ENCODE measurements at places on chromosomes 3 and 15.

- DNase-seq: no peak
Measured at GRCh38 chr15:82021992-82022391, 23.8 kb downstream of the MEX3B start.

DNA sequence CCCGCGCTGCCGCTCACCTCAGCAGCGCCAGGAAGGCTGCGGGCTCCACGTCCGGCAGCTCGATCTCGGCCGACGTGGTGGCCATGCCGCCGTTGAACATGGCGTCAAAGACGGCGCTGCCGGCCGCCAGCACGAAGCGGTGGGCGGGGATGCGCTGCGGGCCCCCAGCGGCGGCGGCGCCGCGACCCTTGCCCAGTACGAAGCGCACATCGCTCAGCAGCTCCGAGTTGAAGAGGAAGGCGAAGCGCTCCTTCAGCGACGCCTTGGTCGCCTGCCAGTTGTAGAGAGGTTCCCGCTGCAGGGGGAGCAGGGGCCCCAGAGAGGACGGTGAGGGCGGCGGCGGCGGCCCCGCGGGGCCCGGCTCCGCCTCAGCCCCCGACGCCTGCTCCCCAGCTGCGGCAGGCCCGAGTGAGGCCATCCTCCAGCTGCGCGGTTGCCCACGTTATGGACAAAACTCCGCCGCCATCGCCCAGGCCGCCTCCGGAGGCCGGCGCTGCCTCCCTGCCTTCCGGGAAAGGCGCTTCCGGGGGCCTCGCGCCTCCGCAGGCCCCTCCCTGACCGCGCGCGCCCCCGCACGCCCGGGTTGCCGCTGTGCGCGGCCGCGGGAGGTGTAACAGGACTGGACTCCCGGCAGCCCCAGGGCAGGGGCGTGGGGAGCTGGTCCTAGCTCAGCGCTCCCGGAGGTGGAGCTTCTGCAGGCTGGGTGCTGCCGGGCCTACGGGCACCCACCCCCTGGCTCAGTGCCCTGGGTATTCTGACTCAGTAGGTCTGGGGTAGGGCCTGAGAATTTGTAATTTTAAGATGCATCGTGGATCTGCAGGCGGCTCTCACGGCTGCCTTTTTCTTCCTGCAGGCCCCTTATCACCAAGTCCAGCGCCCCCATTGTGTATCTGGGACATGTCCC lies at the start of gene BTBD1:
BTBD1 (minus strand) TSS at position 519 of the 904 bp plus-strand sequence; CDS start at position 418, 101 bp downstream.
- peak; percentile 97 for DNase-seq

DNA sequence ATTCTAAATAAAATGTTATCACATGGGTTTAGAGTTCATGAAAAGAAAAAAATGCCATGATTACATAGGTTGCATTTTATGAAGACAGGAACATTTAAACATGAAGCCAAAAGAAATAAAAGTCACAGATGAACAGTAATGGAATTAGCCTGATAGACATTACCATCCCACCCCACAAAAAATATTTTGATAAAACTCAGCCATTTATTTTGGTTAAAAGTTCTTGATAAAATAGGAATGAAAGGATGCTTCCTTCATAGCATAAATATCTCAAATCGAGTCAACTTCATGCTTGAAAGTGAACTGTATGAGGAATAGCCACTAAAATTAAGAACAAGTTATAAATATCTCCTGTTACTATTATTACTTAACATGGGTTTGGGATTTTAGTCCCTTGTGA lies 101.9 kb upstream of the TMC3 start:
- DNase-seq: no peak

- DNase-seq: no peak
Measured at GRCh38 chr3:37905987-37906674, 44.5 kb downstream of the CTDSPL start.

DNA sequence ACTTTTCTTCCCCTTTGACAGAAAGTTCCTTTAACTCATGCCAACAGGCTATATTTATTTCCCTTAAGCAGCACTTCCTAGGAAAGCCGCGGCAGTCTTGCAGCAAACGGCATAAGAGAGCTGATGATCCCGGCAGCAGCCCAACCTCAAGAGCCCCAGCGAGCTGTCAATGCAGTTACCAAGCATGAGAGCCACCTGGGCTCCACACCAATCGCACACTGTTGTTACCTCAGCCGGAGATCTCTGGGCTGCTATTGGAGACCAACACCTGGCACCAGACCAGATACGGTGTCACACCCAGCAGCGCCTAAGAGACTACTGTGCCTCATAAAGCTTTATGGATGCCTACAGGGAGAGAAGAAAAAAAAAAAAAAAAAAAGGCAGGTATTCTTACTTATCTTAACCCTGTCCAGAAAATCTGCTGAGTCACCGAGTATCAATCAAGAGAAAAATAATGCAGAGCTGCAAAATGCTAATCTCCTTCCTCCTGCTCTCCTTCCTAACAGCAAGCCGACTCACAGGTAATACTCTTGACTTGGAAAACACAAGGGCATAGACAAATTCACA lies 11.7 kb downstream of the ABCC5 start:
- peak; percentile 69 for DNase-seq

- no peak for DNase-seq
Measured at GRCh38 chr3:64988188-64988587, 300.4 kb upstream of the ADAMTS9 start.

GRCh38 chr15:39357480-39358268 lies 223.2 kb upstream of the THBS1 start:
- DNase-seq: no peak

- no peak for DNase-seq
Measured at GRCh38 chr3:137174514-137174913, 216.7 kb downstream of the IL20RB start.

GRCh38 chr15:65326117-65326526 lies 21.6 kb downstream of the RNU5B-1 start:
- no peak for DNase-seq

- no peak for DNase-seq
Measured at GRCh38 chr15:37452498-37452897, 352.1 kb upstream of the MEIS2 start.

DNA sequence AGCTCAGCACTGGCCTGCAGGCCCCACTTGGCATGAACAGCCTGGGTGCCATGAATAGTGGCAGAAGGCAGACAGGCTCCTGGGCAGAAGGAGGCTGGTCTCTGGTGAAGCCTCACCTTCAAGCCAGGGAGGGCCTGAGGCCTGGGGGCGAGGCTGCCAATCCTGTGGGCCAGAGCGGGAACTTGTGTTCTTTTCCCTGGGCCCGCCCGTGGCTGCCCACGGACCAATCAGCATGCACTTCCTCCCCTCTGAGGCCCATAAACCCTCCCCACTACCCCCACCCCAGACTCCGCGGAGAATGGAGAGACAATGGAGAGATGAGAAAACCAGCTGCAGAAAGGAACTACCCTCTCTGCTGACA lies 283.8 kb upstream of the ROBO1 start:
- DNase-seq: no peak

DNA sequence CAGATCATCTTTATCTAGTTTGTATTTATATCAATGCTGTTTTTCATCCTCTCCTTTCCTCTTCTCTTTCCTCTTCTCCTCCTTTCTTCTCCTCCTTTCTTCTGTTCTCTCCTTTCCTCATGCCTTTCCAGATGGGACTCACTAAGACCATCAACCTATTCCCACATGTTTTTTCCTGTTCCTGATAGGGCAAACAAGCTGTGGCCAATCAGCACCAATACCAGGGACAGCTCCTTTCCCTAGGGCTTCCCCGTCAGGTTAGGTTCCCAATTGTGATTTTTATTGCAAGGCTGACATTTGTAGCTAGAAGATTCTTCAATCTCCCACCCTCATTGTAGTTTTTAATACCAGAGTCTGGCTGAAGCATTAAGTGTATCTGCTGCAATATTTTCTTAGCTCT lies 76.3 kb upstream of the COL8A1 start:
- no peak for DNase-seq

DNA sequence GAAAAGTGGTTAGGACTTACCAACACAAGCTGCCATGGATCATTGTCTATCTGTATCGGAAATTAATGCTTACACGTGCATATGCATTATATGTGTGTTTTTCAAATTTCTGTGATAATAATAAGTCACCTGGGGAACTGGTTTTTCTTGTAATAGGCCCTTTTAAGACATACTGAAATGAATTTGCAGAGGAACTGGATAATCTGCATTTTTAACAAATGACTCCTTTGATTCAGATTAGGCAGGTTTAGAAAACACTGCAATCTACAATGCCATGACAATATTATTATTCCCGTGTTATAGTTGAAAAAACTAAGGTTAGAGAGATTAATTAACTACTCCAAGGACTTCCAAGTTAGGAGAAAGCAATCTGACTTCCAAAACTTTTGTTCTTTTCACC lies 23.4 kb downstream of the STRIT1 start:
- DNase-seq: no peak

DNA sequence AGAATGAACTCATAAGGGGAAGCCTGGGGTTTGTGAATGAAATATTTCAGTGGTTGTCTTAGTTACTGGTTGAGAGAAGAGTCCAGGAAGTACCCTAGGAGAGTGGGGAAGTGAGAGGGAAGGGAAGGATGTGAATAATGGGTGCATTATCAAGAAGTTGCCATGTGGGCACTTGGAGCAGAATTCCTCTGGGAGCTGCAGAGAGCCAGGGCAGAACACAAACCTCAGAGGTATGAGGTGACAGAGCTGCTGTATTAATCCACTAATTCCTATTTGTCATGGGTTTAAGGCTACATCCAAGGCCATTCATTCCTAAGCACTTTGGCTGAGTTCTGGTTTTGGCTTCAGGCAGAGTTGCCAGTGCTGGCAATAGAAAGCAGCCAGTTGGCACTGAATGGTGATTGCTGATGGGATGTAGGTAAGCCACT lies 29.0 kb downstream of the NDUFB4 start:
- DNase-seq: no peak

- DNase-seq: no peak
Measured at GRCh38 chr3:1469248-1469647, 376.4 kb downstream of the CNTN6 start.

- no peak for DNase-seq
Measured at GRCh38 chr3:2851835-2852234, 258.3 kb downstream of the IL5RA start.

GRCh38 chr3:88596451-88596850 lies 446.7 kb downstream of the C3orf38 start:
- DNase-seq: no peak

- DNase-seq: peak; percentile 72
Measured at GRCh38 chr3:149970716-149971402, at the start of gene PFN2. TSS of gene PFN2 (minus strand) at chr3:149970895. CDS start at chr3:149970856, 39 bp downstream.

DNA sequence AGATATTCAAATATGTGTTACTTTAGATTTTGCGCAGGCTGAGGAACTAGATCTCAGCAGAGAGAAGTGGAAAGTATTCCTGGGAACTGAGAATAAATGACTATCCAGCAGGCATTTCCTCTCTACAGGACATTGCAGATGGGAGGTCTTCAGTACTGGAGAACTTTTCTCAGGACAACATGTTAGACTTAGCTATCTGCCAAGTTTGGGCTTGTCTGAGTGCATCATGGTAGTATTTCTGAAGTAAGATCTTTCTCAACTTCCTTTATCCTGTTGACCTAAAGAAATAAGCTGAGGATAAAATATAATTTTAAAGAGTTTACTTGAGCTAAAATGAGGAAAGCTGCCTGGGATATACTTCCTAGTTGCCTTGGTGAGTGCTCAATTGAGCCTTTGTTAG lies 167.9 kb upstream of the BCHE start:
- DNase-seq: no peak

GRCh38 chr3:51930439-51930838 lies 11.3 kb downstream of the RRP9 start:
- no peak for DNase-seq

- DNase-seq: no peak
Measured at GRCh38 chr3:47849699-47850563, 47.0 kb downstream of the DHX30 start.

GRCh38 chr3:176479248-176479647 lies 718.0 kb downstream of the TBL1XR1 start:
- no peak for DNase-seq

GRCh38 chr3:98508582-98508981 lies 11.1 kb downstream of the OR5K2 start:
- no peak for DNase-seq

DNA sequence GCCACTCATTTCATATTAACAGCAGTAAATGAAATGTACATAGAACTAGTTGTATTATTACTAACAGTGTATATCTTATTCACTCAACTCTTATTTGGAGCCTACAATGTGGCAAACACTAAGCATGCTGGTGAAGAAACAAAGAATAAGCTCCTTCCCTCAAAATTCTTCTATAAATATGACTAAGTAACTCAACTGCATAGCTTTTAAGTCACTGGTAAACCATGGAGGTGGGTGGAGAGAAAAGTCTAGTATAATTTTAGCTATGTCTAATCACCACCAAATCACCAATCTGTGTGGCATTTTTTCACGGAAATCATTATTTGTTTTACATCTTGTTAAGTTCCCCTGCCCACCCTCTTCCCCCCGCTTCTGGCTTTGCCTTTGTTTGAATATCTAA lies 17.5 kb downstream of the COPS2 start:
- DNase-seq: no peak

GRCh38 chr3:148880681-148881080 lies 15.6 kb downstream of the CPA3 start:
- DNase-seq: peak; percentile 12

- DNase-seq: no peak
Measured at GRCh38 chr15:52491472-52491871, 37.2 kb downstream of the MYO5A start.

GRCh38 chr3:183635107-183635430 lies 354 bp upstream of the KLHL24 start:
- DNase-seq: no peak

DNA sequence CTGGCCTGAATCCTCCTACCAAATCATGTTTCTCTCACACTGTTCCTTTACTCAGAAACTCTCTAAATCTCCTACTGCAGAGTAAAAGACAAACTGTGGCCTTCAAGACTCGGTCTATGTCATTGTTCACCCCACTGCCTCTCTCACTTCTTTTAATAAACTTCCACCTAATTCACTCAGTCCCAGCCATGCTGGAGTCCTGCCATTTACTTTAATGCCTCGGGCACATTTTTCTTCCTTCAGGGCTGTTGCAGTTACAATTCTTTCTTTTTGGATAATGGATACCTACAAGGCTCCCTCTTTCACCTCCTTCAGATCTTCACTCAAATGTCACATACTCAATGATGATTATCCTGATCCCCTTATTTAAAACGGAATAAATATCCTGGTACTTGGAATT lies 955.6 kb downstream of the ROBO1 start:
- DNase-seq: no peak

DNA sequence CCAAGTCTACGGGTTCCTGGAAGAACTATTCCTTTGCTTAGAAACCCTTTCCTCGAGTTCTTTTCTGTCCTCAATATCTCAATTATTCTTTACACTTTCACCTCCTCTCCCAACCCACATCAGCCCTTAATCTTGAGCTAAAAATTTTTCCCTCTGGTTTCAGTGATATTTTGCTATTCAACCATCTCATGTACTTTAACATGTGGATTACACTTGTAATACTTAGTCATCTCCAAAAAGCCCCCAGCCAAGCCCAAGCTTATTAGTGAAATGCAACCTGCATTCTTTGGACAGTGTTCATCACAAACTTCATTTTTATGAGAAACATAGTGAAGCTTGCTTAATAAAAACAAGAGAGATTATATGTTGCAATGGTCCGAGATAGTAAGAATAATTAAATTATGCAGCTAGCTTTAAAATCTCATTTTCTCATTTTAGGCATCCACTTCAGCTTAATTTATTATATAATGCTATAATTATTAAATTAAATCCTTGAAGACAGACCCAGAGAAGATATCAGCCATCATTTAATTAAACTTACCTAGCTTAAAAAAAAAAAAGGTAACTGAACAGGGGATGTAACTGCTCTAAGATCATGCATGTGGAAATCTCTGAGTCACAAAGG lies 534.5 kb upstream of the TBL1XR1 start:
- no peak for DNase-seq
